Stimulated activated CD8-positive, alpha-beta memory T cell treated with anti-CD3 and anti-CD28 coated beads, Interleukin-15, amount 100 ng/mL, for 48 hours (primary cell): ENCODE measurements at places on chromosomes 5 and 9.

- peak; percentile 15 for DNase-seq
Observed at GRCh38 chr9:84697509-84698114, 28.1 kb downstream of the NTRK2 start.

GRCh38 chr9:26325444-26325829 is 567.2 kb downstream of the CAAP1 start:
- DNase-seq = no peak

DNA sequence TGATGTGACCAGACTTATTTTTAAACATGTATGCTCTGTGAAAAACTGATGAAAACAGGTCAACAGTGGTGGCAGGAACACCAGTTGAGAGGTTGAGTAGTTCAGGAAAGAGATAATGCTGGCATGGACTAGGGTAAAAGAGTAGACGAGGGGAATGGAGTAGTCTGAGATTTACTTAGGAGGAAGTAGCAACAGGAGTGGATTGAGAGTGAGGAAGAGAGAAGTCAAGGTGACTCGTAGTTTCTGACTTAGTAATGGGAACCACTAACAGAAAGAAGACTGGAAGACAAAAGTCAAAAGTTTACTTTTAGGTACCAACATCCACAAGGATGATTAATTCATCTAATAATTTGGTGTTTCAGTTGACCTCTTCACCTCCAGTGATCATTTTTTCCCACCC is 3.6 kb downstream of the SRA1 start:
- DNase-seq = no peak

- no peak for DNase-seq
Observed at GRCh38 chr5:94778732-94779131, 160.3 kb downstream of the SLF1 start.

- DNase-seq = peak; percentile 3
Observed at GRCh38 chr5:14628346-14628745, 36.2 kb upstream of the OTULIN start.

DNA sequence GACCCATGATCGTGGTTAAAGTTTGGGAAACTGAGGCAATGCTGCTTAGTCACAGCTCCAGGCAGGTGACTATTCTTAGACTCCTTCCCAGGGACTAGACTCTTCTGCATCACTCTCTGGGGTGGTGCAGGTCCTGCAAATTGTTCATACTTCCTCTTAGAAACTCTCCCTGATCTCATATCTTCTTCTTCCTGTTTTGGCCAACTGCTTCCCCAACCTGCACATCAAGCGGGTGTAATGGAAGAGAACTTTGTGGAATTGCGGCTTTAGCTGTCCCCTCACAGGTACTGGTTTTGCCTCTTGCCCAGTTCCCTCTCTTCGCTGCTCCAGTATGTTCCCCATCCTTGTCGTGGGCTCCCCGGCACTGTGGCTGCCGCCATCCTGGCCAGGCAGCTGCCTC is 111.5 kb upstream of the CTSL start:
- DNase-seq = no peak

GRCh38 chr9:134408939-134409737 is 82.9 kb downstream of the RXRA start:
- DNase-seq = no peak

- DNase-seq = no peak
Observed at GRCh38 chr5:112109331-112110007, 309.6 kb downstream of the EPB41L4A start.

GRCh38 chr5:158634714-158635113 is 465.0 kb downstream of the EBF1 start:
- DNase-seq = no peak

- DNase-seq = no peak
Observed at GRCh38 chr5:38141665-38142064, 116.7 kb upstream of the EGFLAM start.

- DNase-seq = no peak
Observed at GRCh38 chr9:113653746-113654604, 190.4 kb downstream of the RGS3 start.

DNA sequence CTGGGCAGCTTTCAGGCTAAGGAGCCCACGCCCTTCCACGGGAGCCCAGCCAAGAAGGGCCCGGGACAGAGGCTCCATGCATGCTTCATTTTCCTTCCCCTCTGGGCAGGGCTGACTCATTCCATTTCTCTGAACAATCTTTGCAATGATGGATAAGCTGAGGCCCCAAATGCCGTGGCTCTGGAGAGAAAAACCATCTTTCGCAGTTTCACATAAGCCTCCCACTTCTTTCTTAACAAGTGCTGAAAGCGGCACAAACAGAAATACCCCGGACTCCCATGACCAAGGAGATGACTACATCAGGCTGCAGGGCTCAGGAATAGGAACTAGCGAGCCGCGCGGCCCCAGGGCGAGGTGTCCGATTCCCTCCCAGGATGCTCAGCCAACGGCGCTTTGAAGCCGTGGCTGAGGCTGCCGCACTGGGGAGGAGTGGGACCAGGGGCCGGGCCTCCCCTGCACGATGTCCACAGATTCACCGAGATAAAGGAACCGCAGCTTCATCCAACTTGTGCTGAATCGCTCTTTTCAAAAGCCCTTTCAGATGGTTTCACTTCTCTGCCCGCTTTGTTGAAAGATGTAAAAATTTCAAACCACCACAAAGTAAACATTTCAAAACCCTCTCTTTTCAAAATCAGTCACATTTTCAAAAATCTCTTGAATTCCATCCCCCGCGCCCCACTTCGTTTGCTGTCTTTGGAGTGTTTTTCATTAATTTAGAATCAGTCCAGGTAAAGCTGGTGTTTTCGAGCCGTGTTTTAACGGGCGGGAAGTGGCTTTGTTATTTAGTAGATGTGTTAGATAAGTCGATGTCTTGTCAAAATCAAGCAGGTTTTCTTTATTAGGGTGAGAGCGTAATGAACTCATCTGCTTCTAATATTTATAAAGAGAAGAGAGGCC is 96.5 kb upstream of the LMX1B start:
- peak; percentile 50 for DNase-seq

DNA sequence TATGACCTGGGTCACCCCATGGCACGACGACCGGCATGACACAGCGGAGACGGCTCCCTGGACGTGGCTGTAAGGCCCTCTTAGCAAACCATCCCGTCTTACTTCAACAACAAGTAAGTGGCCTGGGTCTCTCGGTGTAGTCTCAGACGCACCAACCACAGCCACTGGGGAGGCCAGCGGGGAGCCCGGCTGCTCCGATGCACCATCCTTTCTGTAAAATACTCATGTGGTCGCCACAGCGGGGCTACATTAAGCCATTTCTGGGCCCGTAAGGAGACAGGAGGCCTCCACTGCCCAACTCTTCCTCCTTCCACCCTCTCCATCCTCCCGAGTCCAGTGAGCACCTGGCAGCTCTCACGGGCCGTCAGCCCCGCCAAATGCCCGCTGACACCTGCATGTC is 4.7 kb downstream of the QSOX2 start:
- DNase-seq = no peak

DNA sequence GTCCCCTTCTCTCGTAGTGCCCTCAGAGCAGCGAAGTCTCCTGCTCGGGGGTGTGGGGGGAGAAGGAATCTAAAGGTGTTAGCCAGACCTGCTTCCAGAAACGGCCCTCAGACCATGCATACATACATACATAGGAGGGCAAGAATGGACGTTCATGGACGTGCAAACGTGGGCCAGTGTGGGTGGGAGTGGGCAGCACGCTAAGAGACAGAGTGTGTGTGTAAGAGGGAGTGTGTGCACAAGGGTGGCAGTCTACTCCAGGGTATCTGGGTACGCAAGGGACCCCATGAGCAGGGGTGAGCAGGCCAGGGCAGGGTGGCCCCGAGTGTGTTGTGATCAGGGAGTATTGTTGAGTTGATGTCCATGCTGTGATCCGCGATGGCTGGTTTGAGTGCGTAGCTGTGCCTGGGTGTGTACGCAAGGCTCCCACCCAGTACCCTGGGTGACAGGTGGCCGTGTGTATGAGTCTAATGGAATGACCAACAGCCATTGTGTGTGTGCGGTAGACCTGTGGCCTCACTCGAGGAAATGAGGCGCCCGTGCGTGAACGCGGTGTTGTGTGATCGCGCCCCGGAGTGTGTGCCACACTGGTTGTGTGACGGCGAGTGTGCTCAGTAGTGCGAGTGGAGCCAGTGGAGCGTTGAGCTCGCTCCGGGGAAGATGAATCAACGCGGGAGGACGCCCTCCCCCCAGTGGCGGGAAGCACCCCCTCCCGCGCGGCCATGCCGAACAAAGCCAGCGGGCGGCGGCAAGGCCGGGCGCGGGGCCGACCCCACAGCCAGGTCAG is 826 bp downstream of the GPRIN1 start:
- no peak for DNase-seq

DNA sequence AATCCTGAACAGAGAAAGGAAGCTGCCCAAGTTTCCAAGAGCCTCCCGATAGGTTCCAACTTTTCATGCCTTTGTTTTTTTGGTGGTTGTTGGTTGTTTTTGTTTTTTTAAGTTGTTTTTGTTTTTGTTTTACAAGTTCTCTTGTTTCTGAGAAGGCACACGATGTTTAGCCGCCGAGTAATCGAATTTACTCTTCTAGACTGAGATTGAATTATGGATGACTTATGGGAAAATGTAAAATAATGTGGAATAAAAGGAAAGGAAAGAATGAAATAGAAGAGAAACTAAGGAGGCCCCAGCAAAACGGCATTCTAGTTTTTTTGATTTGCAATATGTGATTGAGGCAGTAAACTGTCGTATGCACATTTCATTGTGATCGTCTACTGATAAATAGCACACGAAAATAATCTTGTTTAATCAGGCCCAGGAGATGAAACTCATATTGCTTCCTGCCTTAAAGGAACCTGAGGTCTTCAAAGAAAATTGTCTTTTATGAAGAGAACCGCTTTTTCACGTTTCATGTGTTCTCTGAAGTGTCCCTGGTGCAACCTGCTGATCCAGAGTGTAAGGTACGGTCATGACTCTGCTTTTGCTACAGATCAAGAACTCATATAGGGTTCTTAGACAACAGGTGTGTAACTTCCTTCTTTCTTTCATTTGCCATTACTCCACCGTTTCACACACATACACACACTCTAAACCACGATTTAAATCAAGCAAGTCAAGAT is 1.3 kb upstream of the GNAQ start:
- no peak for DNase-seq

DNA sequence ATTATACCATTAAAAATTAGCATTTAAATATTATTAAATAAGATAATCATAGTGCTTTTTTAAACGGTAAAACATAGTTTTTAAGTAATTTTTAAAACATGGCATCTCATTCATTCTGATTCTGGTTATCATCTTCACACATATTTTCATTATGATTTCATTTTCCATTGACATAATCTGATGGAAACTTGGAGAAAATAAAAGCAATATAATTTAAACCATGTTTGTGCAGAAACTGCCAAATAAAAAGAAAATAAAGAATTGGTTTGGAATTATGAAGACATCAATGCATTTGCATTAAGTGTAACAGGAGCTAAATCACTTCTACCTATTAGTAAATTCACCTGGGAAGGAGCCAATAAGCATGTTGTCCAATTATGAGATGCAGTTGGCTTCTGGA is 490.1 kb upstream of the CD180 start:
- DNase-seq = no peak

- DNase-seq = no peak
Observed at GRCh38 chr5:102807878-102808502, 52.9 kb downstream of the PAM start.

- DNase-seq = no peak
Observed at GRCh38 chr5:124121198-124121597, 609.2 kb downstream of the CSNK1G3 start.

DNA sequence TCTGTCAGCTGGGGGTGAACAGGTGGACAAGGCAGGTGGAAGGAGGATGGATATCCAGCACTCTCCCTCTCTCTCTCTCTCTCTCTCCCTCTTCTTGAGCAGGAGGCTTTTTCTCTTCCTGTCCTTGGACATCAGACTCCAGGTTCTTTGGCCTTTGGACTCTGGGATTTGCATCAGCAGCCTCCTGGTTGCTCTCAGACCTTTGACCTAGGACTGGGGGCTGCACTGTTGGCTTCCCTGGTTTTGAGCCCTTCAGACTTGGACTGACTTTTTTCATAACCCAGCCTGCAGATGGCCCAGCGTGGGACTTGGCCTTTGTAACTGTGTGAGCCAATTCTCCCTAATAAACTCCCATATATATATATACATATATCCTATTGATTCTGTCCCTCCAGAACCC is 35.0 kb upstream of the SEMA4D start:
- DNase-seq = no peak

GRCh38 chr9:89078860-89079259 is 87.6 kb downstream of the S1PR3 start:
- no peak for DNase-seq

GRCh38 chr9:22244139-22245011 is 202.2 kb upstream of the DMRTA1 start:
- DNase-seq = no peak

GRCh38 chr5:76245590-76245989 is 157.5 kb upstream of the IQGAP2 start:
- DNase-seq = no peak

DNA sequence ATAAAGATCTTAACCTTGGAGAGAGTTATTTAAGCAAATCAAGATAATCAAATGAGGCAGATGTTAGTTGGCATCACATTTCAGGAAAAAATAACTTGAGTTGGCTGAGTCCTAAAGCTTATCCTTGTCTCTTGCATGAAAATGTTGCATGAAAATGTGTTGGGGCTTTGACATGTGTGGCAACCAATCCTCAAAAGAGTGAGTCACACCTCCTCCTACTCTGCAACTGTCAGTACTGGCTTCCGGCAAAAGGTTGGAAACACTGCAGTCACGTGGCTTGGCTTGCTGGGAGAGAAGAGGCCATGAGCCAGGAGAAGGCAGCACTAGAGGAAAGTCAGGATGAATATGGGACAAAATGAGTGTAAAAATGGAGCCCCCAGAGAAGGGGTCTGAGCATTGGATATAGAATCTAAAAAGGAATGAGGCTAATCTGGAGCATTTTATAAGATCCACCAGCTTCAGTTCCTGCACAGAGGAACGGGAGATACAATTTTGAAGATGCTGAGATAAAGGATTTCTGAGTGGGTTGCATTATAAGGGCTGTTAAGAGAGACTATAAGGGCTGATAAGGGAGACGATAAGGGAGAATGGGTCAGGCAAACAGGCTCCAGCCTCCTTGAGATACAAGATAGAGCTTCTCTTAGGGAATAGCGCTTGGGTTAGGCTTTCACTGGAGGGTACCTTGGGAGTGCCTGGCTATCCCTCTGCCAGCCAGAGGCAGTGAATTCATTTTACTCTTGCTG is 43.1 kb downstream of the SPATA31D1 start:
- DNase-seq = no peak

- DNase-seq = no peak
Observed at GRCh38 chr9:82763656-82764055, 299.3 kb downstream of the RASEF start.

DNA sequence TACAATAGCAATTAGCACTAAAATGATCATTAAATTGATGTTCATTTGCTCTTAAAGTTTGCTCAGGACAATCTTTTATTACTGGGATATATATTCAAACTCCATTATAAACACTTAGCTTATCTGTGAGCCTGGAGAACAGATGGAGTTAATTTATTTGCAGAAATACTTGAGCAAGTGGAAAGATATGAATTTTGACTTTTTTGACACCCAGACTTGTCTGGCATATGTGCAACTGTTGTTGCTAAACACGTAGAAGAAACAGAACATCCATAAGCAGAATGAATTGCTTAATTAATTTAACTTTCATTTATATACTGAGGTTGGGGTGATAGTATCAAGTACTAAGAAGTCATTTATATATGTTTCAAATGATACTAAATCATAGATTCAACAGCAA is 820.7 kb upstream of the TYRP1 start:
- no peak for DNase-seq

- no peak for DNase-seq
Observed at GRCh38 chr9:34084562-34084961, 35.9 kb upstream of the UBAP2 start.

- DNase-seq = peak; percentile 79
Observed at GRCh38 chr9:32384364-32385151, at the start of gene ACO1. TSS of gene ACO1 (plus strand) at chr9:32384643. CDS start at chr9:32405507, 20,864 bp downstream.

- DNase-seq = no peak
Observed at GRCh38 chr9:26358836-26359235, 533.8 kb downstream of the CAAP1 start.
